ENCODE measurements at places on chromosomes 11 and 22. TPM values are rescaled to one million over a fixed set of nuclear protein-coding genes. Genes with fewer than 3 reads are reported as not detected.

DNA sequence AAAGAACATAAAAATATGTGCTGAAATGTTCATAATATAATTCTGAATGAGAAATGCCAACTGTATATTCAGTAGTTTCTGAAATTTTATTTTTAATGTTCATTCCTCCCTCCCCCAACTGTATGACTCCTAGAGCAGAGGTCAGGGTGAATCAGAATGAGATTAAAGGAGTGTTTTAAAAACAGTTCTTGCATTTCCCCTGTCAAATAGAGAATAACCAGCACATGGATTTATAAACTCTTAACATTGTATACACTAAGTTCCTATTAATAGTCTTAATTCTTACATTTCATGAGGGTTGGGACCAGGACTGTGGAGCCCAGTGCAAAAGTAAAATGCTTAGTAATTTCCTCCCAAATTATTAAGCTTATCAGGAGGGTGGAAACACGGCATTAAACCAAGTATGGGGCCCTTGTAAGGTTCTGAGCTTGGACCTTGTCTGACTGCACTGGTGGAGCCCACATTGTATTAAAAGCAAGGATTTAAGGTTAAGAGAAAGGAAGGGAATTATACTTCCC, 474.6 kb upstream of the RAG2 start:
- no peak for DNase-seq

DNA sequence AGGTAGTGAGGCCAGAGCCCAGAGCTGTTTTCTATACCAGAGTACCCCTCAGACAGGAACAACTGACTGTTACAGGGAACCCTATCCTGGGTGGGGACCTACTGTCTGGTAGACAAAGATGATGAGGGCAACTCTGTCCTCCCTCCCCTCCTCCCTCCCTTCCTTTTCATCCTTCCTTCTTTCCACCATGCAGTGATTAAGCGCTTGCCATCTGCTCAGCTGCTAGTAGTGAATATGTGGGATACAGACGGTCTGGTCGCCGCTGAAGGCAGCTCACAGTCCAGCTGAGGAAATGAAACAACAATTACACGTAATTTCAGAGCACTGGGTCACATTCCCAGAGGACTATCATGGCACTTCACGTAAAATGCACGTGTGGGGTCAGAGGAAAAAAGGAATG, 597.1 kb downstream of the BUD13 start:
- no peak for DNase-seq

- no peak for DNase-seq
Measured at GRCh38 chr22:29073618-29074275, 912 bp downstream of the KREMEN1 start.

- DNase-seq, result no peak
Measured at GRCh38 chr11:46451759-46452158, 60.2 kb upstream of the CHRM4 start.

The ART1 gene
- not detected for total RNA-seq

Data from A172 (cell line).